ENCODE measurements at places on chromosomes 11 and 22.

GRCh38 chr11:19395050-19395449 lies 154.3 kb upstream of the E2F8 start:
- no peak for DNase-seq

GRCh38 chr11:13008625-13009475 lies at the start of gene RASSF10:
Gene RASSF10 (plus strand): TSS chr11:13009316. CDS start chr11:13009577, 261 bp downstream.
- peak; percentile 86 for DNase-seq

DNA sequence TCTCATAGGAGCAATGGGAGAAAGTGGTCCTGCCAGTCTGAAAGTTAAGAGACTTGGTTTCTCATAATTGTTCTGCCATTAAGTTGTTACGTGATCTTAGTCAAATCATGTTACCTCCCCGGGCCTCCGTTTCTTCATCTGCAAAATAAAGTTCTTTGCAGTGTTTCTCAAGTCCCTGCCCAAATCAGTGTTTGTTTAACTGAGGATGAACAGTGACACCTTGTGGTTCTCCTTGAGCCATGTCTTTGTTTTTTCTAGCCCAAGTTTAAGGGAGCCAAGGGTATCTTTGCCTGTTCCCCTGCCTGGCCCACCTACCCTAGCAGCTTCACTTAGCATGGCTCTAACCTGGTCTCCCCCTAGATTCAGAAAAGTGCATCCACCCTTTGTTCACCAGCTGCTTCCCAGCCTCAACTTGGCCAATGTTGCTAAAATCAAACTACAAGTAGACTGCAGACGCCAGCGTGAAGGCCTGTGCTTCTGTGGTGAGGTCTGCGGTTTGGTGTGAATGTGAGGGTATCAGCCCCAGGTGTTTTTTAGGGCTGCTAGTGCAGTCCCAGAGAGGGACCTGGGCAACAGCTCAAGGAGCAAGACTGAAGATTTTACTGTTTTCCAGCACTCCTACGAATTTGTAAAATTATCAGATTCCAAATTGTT lies 35.5 kb downstream of the FZD4 start:
- peak; percentile 66 for DNase-seq

GRCh38 chr11:103871923-103872551 lies 164.4 kb upstream of the DDI1 start:
- DNase-seq: no peak

DNA sequence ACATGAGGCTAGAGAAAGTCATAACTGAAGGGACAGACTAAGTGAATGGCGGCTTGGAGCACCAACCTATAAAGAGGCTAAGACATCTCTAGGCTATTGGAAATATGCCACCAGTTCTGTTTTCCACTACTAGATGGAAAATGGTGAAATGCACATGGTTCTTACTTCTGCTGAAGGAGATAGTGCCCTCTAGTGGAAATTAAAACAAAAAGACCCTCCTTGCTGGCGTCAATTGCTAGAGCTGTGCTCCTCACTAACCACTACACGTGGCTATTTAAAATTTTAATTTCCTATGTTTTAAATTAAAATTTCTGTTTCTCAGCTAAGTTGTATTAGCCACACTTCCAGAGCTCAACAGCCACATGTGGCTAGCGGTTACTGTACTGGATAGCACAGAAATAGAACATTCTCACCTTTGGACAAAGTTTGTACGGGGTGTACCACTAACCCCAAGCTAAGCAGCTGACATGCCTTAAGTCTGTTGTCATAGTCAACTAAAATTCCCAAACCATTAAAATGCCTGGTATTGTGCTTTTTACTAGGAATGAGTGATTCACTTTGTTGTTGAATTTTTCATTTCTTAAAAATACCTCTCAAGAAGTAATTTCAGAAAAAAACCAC lies 34.1 kb upstream of the CALCA start:
- DNase-seq: peak; percentile 68

GRCh38 chr11:10653946-10654810 lies 39.4 kb downstream of the IRAG1 start:
- DNase-seq: peak; percentile 70

DNA sequence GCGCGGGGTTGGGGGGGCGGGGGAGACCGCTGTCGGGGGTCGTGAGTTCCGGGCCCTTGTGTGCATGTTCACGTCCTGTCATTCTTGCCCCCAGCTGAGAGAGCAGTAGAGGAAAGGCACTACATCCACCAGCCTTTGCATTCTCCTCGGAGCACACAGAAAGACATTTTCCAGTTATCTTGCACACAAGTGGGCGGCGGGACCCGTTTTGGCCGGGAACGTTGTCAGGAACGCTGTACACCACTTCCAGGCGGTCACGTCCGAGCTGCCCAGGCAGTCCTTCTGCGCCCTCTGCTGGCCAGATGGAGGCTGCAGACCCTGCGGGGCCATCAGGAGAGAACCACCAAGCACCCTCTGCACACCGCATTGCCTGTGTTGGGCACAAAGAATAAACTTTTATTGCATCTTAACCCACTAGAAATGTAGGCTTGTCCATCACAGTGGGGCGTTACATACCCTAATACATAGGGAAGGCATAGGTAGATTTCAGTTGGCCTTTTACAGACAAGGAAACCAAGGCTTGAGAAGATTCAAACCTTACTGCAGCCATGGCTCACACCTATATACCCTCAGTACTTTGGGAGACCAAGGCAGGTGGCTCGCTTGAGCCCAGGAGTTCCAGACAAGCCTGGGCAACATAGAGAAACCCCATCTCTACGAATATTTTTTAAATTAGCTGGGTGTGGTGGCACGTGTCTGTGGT lies 2.8 kb upstream of the CDKN1C start:
- DNase-seq: peak; percentile 83

GRCh38 chr11:102926961-102927623 lies 28.4 kb downstream of the MMP13 start:
- no peak for DNase-seq

DNA sequence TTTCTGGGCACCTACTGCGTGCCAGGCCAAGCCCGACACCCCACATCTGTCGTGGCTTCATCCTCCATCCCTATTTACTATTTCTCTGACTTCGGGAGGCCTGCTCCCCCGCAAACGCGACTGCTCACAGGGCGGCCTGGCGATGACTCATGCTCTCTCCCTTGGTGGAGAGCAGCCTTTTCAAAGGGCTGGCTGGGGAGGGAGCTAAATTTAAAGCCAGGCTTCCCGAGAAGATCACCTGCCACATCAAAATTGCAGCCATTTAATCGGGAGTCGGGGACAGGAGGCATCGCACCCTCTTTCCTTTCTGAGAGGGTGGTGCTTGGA lies 24.9 kb upstream of the SHISAL1 start:
- DNase-seq: peak; percentile 37

DNA sequence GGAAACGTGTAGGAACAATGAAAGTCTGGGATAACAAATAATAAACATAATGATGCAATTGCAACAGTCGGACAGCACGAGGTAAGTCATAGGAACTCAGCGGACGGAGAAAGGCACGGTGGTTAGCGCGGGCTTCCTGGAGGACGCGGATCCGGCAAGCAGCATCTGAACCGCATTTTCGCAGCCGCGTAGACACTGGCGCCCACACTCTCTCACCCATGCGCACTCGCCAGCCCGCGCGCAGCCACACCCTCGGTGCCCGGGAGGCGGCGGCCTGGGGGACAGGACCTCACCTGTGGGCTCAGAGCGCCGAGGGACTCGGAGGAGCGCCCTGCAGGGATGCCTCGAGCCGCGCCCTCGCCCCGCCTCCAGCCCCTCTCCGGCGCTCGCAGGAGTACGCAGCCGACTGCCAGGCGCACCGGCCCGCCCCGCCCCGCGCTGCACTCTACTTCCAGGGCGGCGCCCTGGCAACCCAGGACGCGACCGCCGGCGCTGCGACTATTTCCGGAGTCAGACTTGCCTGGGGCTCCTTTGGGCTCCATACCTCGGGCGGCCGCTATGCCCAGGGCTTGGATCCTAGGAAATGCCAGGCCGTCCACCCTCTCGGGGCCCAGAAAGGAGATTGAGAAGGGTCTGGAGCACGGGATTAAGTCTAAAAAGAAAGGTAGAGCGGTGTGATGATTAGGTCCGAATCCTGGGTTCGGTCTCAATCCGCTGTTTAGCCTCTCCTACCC lies at the start of gene TTLL1:
Gene TTLL1 (minus strand): TSS at position 408 of the 734 bp plus-strand sequence. CDS start 13,805 bp downstream, outside the sequence.
- peak; percentile 91 for DNase-seq

DNA sequence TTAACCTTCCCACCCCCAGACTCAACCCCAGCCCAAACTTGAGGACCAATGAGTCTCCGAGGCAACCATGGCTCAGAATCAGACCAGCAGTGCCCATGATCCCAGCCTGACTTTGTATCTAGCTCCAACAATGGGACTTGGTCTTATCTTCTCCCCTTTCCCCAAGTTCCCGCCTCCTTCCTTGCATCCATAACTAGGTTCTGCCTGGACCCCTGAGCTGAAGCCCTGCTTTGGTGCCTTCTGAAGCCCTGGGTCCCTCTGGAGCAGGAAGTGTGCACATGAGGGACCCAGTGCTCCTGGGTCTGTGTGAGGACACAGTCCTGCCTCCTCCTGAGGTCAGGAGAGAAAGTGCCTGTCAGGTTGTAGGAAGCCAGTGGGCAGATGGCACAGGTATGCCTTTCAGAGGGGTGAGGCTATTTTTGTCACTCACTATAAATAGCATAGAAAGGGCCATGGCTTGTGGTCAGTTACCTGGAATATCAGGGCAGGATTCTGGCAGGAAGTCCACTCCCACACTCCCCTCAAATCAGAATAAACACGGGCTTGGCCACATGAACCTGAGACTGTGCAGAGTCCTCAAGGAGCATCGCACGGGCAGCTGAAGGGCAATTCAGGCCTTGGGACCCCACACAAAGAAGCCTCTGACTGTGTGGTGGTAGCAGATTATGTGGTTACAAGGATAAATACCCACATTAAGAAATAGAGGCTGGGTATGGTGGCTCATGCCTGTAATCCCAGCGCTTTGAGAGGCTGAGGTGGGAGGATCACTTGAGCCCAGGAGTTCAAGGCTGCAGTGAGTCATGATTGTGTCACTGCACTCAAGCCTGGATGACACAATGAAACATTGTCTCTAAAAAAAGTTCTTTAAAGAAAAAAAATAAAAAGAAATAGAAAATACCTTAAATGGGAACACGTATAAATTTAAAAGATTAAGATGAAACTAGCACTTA lies 27.4 kb downstream of the RCN1 start:
- DNase-seq: peak; percentile 75

DNA sequence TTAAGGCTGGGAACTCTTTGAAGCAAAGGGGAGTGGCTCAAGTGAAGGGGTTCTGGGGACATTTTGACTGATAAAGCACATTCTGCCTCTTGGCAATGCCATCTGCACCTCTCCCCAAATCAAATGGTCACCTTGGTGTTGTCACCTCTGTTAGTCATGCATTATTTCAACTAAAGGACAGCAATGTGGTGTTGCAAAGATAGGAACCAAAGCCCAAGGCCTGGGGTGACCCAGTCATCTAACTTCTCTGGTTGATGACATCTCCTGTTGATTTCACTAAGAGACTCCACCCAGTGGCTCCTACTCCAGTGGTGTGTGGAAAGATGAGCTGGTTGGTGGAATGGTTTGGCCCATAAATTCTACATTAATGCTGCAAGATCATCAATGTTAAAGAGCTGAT lies 7.8 kb upstream of the MS4A1 start:
- DNase-seq: no peak

DNA sequence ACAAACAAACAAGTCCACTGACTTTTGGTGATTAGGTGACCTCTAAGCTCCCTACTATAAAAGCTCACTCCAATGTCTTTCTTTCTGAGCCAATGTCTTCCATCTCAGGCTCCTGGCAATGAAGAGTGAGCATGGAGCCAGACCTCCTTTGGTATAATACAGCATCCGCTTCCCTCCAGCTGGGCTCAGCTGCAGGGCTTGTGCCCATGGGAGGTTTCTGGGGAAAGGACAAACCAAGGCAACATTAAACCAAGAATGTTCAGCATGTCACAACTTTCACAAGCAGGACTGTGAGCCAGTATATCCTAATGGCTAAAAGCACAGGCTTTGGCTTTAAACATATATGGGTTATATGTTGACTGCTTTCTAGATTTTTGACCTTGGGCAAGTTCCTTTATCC lies 58.8 kb downstream of the EHF start:
- no peak for DNase-seq

GRCh38 chr11:11382858-11383532 lies 29.9 kb upstream of the CSNK2A3 start:
- DNase-seq: no peak

DNA sequence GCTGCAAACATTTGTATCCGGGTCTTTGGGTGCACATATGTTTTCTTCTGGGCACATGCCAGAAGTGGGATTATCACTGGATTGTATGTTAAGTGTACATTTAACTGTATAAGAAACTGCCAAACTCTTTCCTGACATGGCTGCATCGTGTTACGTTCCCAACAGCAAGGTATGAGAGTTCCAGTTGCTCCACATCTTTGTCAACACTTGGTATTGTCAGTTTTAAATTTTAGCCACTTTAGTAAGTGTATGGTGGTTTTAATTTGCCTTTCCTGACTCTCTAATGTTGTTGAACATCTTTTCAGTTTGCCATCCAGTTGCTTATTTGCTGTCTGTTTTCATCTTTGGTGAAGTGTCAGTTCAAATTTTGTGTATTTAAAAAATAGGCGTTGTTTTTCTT lies 22.5 kb upstream of the SMIM38 start:
- no peak for DNase-seq

DNA sequence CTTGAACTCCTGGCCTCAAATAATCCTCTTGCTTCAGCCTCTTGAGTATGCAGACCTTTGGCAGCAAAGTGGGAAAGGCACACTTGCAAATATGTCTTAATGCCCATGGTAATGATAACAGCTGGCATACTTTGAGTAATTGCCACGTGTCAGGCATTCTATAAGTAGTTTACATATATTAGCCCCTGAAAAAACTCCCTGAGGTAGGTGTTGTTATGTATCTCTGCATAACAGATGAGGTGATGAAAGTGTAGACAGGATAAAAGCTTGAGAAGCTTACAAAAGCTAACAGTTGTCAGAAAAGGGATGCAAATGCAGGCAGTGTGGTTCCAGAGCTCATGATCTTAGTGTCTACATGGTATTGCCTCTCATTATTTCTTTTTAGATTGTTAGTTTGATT lies 291.1 kb upstream of the C11orf87 start:
- DNase-seq: no peak

DNA sequence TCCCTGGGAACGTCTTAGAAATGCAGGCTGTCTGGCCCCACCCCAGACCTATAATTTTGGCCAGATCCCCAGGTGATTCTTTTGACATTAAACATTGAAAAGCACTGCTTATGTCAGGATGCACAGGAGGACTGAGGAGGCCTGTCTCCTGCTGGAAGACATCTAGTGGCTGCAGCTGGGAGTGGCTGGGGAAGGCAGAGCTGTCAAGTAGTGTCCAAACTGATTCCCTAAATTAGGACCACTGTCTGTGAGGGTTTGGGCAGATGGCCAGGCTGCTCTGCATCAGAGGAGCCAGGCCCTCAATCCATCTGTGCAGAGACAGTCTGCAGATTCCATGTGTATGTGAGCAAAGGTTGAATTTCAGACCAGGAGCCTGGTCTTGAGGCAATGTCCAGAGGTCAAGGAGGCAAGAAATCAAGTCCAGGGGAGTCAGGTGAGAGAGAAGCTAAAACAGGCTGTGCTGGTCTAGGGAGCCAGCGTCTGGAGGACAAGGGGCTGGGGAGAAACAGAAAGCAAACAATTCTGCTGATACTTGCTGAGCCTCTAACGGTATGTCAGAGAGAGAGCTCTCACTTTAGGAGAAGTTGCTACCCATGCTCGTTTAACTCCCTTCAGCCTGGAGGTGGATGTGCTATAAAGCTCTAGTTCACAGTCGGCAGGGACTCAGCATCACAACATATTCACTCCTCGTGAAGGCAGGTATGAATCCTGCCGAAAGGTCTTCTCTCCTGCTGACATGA lies 15.3 kb upstream of the SYTL2 start:
- peak; percentile 48 for DNase-seq

- peak; percentile 65 for DNase-seq
Measured at GRCh38 chr11:100557830-100558611, 129.1 kb upstream of the ARHGAP42 start.

GRCh38 chr22:17228725-17229126 lies 9.5 kb upstream of the ADA2 start:
- DNase-seq: peak; percentile 73

GRCh38 chr11:44709966-44710365 lies 16.8 kb upstream of the TSPAN18 start:
- DNase-seq: peak; percentile 70

Data from kidney tubule cell (primary cell).